Stromal cell of bone marrow (primary cell): ENCODE measurements at places on chromosomes 6 and 20.

DNA sequence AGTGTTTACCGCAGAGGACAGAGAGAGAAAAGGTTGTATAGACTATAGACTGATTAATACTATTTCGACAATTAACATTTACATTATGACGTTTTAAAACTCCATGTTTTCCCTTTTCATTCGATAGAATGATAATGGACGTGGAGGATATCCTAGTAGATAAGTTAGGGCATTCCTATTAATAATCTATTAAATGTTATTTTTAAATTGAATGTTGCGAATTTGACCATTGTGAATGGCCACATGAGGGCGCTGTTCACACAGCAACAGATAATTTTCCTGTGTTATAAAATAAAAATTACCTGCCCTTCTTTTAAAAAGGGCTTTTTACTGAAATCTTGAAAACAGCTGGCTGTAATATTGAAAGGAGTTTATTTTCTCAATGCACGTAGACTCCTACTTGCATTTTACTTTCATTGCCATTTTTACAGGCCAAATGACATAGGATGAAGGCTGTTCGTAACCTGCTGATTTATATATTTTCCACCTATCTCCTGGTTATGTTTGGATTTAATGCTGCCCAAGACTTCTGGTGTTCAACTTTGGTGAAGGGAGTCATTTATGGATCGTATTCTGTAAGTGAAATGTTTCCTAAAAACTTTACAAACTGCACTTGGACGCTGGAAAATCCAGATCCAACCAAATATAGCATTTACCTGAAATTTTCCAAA is 3.3 kb downstream of the ADGRB3 start:
- DNase-seq = no peak

- no peak for DNase-seq
Observed at GRCh38 chr6:117143647-117144046, 121.7 kb upstream of the VGLL2 start.

GRCh38 chr6:128410584-128410983 is 109.8 kb downstream of the PTPRK start:
- DNase-seq = no peak

DNA sequence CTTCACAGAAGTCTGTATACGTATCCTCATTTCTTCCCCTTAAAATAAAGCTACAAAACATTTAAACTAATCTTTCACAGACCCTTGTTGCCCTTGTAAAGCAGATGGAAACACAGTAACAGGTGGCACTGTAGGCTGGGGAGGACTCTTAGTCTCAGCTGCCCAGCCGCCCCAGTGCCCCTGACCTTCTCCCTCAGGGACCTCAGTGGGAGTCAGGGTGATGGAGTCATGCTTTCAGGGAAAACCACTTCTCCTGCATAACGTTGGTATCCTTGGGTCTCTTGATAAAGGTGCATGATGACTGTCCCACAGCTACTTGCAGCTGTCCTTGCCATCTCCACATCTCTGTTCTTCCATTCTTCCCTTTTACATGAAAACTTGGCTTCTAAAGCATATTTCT is 198.6 kb downstream of the CDKAL1 start:
- DNase-seq = no peak

- no peak for DNase-seq
Observed at GRCh38 chr20:298776-299391, 1.5 kb downstream of the ZCCHC3 start.

GRCh38 chr6:154824076-154824475 is 90.9 kb downstream of the SCAF8 start:
- DNase-seq = no peak

DNA sequence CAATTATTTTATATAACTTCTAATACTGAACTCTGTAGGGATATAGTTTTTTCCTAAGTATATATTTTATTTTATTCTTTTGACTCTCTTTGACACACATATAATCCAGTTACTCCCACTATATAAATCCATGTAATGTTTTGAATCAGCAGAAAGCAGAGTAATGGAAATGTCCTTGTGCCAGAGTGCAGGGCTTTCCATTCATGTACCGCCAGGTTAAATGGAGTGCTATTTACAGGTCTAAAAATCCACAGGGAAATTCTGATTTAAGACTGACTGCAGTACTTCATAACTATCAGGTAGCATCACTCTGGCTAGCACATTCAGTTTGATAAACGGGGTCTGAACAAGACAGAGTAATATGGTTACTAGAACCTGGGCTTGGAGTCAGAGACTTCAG is 626.8 kb downstream of the COL12A1 start:
- no peak for DNase-seq

- DNase-seq = peak; percentile 62
Observed at GRCh38 chr20:9220874-9221547, 152.1 kb downstream of the PLCB4 start.

- no peak for DNase-seq
Observed at GRCh38 chr20:57708694-57709673, 831 bp downstream of the PMEPA1 start.
